AG04450 (cell line): ENCODE measurements at places on chromosomes 6 and 20.

- no peak for DNase-seq
Measured at GRCh38 chr20:22382742-22383141, 201.6 kb downstream of the FOXA2 start.

DNA sequence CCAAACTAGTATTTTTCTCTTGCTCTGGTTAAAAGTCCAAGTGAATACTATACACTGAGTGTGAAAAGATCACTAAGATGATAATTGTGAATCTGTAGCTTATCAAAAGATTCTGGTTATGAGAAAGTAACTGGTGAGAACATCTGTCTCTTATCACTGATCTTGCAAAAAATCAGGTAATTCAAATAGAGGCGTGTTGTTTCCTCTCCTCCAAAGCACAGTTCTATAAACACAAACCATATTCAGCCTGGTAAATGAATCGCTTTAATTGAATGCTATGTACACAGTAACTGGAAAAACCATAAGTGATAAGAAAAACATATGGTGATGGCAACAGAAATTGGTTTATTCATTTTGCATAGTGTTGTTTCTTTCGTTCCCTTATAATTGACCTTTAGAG is 161.0 kb downstream of the RALGAPA2 start:
- no peak for DNase-seq

DNA sequence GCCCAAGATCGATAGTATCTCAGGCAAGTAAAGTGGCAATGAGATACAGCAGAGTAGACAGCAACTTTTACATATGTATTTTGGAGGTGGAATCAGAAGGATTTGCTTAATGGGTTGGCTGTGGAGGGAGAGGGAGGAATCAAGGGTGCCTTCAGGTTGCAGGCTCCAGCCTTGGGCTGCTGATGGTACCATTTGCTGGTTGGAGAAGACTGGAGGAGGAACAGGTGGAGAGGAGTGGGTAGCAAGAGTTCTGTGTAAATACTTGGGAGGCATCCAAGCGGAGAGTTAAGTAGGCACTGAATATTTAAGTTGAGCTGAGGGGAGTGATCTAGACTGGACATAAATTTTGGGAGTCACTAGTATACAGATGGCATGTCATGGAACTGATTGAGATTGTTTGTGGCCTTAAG is 5.2 kb downstream of the BICRAL start:
- no peak for DNase-seq

- DNase-seq = no peak
Measured at GRCh38 chr6:21846541-21847451, 253.2 kb downstream of the SOX4 start.

- no peak for DNase-seq
Measured at GRCh38 chr6:44094403-44095242, 32.6 kb downstream of the MRPL14 start.

DNA sequence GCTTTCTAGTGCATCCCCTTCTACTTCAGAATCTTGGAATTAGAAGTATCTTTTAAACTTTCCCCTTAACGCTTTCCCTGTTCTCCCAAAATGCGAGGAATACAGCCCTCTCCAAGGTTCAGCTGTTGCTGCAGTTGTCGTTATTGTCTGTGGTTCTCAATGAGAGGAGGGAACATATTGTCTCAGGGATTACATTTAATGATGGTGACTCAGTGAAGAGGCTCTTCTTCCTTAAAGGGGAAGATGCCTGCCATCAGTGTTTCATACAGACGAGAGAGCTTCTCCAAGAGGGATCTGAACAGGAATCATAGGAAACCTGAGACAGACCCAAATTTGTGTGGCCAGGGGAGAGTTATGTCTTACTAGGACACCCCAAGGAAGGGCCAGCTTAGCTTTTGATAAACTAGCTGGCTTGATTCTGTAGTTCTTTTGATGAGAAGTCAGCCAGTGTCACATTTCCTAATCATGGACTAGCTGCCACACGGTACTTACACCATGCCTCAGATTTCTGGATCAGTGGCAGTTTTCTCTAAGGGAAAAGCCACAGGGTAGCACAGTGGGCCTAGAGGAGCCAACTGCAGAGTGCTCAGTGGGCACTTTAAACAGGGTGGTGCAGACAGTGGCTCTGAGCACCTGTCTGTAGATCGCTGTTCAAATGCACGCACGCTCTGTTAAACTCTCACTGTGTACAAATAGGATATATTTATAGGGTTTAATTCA is 59.7 kb upstream of the TMEM181 start:
- no peak for DNase-seq

- no peak for DNase-seq
Measured at GRCh38 chr6:170512249-170512648, 40.9 kb downstream of the PSMB1 start.

- DNase-seq = no peak
Measured at GRCh38 chr20:64160526-64161355, 3.5 kb upstream of the MYT1 start.

GRCh38 chr6:14951704-14952103 is 294.2 kb upstream of the JARID2 start:
- no peak for DNase-seq

DNA sequence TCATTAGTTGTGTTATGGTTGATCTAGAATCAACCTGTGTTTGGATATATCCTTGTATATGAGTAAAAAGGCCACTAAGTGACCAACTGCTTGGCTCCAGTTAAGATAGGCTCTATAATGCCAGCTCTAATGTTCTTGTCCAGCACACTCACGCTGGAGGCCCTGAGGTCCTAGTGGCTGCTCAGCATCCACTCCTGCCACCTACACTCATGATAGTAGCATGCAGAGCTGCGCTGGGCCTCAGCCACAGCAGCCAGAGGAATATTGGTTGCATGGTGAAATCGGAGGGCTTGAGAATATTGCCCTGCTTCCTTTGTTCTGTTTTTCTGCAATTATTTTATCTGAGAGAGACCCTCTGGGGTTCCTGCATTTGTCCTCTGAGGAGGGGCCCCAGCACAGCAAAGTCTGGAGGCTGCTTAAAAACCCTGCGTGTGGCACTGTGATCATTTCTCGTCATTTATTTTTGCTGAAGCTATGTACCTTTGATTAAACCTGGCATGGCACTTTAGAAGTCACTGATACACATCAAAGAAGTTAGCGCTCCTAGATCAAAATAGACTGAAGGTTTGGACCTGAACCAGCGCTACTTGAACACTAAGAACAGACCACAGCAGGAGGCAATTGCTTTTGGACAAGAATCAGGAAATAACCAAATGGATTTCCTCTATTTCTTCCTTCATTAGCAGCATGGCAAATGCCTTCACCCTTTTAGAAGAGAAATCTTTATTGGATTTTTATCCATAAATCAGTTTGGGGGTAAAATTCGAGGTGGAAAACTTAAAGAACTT is 398.4 kb upstream of the ID4 start:
- DNase-seq = no peak

DNA sequence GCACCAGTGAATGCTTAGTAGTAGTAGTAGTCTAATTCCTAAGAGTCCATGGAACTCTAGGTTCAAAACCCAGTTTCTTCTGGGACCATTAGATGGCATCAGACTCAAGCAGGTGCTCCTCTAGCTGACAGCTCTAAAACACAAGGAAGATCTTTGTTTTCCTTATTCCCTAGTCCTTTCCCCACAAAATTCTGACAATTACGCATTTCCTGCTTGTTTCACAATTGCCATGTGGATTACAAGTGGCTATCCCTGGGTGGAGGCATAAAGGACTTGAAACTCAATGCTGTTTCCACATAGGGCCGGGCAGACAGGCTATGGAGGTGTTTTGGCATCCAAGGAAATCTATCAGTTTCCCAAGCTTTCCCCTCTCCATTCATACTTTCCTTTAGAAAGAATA is 9.2 kb upstream of the HLA-DOB start:
- no peak for DNase-seq

DNA sequence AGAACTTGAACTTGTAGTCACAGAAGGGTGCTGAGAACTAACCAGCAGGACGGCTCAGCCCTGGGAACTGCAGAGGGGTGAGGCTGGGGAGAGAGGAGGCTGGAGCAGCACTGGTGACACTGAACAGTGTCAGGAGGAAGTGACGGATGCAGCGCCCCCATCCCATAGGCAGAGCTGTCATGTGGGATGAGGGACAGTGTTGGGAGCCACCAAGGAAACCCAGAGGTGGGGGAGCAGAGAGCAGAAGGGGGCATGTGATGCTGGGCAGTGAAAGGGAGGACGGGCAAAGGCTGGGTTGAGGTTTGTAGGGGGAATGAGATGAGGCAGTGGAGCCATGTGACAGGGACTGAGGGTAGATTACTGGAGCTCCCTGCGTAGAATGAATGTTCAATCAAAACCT is 2.1 kb downstream of the HLA-DPB1 start:
- DNase-seq = no peak

- no peak for DNase-seq
Measured at GRCh38 chr6:125549202-125549884, 200.1 kb upstream of the HEY2 start.

- DNase-seq = no peak
Measured at GRCh38 chr6:54244430-54244829, 63.8 kb upstream of the TINAG start.

GRCh38 chr6:163335056-163335455 is 79.5 kb upstream of the QKI start:
- no peak for DNase-seq

- no peak for DNase-seq
Measured at GRCh38 chr20:44696315-44696714, 18.9 kb upstream of the CCN5 start.

DNA sequence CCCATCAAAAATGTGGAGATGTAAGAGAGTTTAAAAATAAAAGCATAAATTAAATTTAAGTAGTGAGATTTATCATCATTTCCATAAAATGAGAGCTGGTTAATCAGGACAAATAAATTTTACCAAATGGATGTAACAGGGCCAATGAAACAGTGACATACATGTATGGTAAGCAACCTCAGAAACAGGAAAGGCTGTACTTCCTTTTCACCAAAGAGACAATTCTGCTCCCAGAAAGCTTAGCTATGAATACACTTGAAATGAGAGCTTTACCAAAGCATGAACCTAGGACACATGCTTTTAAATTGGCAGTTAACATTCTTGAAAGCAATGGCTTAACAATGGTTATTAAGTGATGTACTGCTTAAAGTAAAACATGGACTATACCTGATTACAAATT is 12.1 kb upstream of the UBE2J1 start:
- no peak for DNase-seq

DNA sequence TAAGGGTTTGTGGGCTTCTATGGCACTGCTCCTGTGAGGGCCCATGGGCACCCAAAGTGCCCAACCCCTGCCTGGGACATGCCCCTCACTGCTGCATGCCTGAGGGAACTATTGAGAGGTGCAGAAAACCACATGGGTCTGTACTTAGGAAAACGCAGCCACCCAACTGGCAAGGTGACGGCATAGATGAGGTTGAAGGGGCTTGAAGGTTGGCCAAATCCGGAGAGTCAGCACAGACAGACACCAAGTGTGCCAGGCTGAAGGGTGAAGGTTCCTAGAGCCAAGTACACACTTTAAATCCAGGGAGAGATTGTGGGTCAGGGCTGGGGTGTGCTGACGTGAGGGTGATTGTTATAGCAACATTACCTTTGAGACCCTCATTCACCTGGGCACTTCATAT is 6.2 kb downstream of the BANF2 start:
- no peak for DNase-seq

- DNase-seq = peak; percentile 30
Measured at GRCh38 chr6:31952140-31952805, 6.4 kb downstream of the CFB start.

DNA sequence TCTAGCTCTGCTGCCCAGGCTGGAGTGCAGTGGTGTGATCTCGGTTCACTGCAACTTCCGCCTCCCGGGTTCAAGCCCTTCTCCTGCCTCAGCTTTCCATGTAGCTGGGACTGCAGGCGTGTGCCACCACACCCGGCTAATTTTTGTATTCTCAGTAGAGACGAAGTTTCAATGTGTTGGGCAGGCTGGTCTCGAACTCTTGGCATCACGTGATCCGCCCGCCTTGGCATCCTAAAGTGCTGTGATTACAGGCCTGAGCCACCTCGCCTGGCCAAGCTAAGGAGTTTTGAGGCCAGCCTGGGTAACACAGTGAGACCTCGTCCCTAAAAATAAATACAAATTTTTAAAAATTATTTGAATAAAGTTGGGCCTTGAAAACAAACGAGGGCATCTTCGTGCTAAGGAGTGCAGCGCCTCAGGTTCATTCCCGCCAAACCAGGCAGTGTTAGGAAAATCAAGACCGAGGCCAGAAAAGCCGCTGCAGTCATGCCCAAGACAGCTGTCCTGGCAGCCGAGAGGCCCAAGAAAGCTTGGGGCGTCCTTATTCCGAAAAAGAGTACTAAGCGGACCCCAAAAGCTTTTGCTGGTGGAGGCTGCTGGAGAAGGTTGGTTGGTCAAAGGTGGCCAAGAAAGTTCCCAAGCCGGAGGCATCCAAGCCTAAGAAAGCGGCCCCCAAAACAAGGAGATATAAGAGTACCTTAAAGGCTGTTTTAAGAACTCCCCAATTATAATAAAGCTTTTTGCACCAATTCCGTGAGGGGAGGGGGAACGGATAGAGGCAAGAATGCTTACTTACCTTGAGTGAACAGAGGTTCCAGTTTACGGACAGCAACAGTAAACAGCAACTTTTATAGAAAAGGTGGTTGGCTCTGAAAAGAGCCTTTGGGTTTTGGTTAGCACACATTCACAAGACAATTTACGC is 109.0 kb downstream of the HFE start:
- no peak for DNase-seq

DNA sequence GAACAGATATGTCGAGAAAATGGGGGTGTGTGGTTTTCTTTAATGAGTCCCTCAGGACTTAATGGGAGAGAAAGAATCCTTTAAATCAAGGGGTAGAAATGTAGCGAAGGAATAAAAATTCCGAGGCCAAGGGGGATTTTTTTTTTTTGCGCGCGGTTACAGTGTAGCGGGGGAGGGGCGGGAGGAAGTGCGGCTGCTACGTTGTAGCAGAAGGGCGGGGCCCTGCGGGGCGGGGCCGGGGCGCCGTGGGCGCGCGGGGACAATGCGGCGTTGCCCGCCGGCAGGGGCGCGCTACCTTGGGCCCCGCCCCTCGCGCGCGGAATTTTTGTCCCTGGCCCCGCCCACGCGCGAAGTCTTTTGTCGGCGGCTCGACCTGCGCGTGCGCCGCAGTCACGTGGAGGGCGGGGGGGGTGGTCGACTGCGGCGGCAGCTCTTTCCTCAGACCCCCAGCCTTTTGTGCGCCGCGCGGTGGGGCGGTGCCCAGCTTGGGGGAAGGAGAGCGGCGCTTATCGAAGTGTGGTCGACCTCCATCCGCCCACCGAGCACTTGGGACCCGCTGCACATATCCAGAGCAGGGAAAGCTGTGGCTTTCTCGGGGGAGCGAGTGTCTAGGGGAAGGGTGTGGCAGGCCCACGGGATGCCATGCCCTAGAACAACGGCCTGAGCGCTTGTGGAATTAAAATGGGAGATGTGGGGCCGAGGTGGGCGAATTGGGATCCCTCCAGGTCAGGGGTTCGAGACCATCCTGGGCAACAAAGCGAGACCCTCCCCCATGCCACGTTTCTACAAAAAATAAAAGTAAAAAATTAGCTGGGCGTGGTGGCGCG is 1.3 kb downstream of the TUBB start:
- peak; percentile 78 for DNase-seq

DNA sequence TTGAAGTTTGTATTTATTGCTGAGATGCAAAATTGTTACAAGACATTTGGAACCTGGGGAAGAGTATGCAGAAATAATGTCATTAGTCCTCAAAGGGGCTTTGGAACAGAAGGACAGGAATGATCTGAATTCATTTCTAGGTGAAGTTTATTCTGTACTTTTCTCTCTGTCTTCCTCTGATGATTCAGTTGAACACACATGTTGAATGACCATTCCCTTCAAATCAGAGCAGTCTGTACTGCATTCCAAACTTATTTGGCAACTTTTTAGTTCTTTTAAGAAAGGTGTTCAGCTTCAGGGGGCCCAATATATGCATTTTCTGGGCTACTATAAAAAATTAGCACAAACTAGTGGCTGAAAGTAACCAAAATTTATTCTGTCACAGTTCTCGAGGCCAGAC is 213.9 kb upstream of the LAMP5 start:
- no peak for DNase-seq

GRCh38 chr6:106453756-106454367 is 93.3 kb downstream of the CRYBG1 start:
- no peak for DNase-seq
